Femur (tissue), 1 donor: ENCODE measurements at places on chromosomes 7 and 10.

GRCh38 chr7:128919241-128919640 lies 8.7 kb upstream of the KCP start:
- no peak for DNase-seq

GRCh38 chr7:117750612-117751563 lies 122.4 kb downstream of the CTTNBP2 start:
- DNase-seq, result no peak

- DNase-seq, result no peak
Observed at GRCh38 chr10:119268871-119269506, 61.6 kb downstream of the GRK5 start.

DNA sequence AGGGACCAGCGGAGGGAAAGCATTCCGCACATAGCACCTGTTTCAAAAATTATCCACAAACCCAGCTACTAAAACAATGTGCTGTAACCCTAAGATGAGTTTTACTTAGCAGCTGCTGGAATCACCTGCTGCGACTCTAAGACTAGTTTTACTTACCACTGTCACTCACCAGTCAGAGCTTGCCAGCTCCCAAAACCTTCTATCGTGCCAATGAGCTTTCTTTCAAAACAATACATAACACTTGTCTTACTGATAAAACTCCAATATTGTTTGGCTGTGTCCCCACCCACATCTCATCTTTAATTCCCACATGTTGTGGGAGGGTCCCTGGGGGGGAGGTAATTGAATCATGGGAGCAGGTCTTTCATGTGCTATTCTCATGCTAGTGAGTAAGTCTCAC lies 18.4 kb downstream of the ST8SIA6 start:
- no peak for DNase-seq

DNA sequence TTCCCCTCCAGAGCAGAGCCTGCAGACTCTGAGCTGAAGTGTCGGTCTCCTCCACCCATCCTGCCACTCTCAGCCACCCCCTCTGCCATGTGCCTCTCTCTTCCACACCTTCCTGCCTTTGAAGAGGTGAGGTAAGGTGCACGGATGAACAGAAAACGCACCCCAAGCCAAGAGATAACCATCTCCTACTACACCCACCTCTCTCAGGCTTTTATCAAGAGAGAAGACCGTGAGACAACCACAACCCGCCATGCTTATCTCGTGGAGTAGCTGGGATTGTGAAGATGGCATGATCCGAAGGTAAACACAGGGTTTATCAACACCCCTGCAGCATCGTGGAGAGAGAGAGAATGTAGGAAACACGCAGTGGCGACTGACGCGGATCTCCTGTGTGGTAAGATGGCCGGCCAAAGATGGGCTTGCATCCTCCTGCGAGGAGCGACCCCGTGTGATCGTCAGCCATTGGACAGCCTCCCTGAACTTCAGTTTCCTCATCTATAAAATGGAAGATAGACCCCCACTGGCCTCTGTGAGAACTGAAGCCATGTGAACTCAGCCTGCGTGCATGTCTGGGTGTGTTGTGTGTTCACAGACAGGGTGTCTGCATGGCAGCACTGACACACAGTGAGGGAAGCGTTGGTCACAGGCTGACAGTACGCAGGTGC lies 219.0 kb downstream of the DIP2C start:
- no peak for DNase-seq

GRCh38 chr7:95327356-95327755 lies 3.0 kb upstream of the PON1 start:
- DNase-seq, result no peak

DNA sequence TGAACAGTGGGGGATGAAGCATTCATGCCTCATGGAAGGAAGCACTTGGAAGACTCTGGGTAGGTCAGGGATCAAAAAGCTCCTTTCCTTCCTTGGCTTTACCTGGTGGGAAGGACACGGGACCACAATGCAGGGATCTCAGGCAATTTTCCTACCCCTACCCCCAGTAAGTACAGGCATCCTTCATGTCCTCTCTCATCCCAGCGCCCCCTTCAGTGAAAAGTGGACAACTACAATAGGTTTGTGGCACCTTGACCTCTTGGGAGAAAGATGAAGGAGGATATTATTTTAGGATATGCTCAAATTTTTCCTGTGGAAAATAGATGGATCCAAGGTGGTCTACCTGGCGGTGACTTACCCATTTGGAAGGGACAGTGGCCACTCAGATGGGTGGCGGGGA lies 16.5 kb downstream of the AFAP1L2 start:
- no peak for DNase-seq

GRCh38 chr7:105713488-105714465 lies 132.5 kb upstream of the EFCAB10 start:
- DNase-seq, result no peak

- no peak for DNase-seq
Observed at GRCh38 chr10:4296161-4296560, 511.2 kb upstream of the KLF6 start.

GRCh38 chr7:141045126-141045841 lies 28.6 kb upstream of the TMEM178B start:
- no peak for DNase-seq

- no peak for DNase-seq
Observed at GRCh38 chr10:4390219-4390618, 435.8 kb upstream of the AKR1E2 start.

DNA sequence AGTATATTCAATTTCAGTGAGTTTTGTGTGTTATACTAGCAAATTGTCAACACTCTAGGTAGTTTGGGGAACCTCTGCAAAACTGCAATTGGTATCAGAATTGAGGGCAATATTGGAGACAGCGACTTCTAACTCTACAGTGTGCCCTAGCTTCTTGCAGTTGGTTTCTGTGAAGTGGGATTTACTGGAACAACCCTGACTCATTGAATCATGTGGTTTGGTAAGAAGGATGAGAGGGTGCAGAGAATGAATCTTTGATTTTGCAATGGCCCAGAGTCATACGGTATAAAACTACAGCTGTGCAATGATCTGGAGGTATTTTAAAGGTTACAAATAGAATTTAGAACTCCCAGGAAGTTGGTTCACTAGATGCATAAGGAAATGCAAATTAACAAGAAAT lies 129.1 kb upstream of the PPP1R3A start:
- DNase-seq, result no peak

- DNase-seq, result no peak
Observed at GRCh38 chr10:6062101-6062771, at the start of gene IL2RA. TSS of gene IL2RA (minus strand) at chr10:6062367. CDS start at chr10:6062151, 216 bp downstream.

DNA sequence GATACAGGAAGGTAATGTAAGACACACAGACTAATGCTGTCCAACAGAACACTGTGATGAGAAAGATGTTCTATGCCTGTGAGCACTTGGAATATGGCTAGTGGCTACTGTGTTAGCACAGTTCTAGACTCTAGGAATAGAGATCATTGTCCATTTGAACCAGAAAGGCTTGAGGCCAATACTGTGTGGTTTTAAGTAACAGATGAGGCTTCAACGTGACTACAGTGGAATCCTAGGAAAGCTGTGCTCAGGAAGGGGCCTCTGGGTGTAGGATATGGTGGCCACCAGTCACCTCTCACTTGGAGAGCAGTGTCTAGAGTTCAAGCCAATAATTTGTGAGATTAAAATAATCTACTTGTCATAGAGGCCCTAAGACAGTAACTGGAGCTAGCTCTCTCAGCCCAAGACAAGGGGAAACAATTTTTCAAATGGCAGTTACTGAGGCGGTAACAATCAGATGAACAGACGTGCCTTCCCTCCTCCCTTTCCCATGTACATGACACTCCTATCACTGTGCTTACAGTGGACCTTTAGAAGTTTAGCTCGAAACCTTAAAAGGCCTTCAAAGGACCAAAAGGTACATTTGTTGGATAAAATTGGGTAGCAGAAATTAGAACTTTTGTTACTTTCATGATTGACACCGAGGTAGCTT lies 10.2 kb downstream of the ZDHHC16 start:
- no peak for DNase-seq

- no peak for DNase-seq
Observed at GRCh38 chr7:41020056-41020455, 682.8 kb downstream of the INHBA start.

DNA sequence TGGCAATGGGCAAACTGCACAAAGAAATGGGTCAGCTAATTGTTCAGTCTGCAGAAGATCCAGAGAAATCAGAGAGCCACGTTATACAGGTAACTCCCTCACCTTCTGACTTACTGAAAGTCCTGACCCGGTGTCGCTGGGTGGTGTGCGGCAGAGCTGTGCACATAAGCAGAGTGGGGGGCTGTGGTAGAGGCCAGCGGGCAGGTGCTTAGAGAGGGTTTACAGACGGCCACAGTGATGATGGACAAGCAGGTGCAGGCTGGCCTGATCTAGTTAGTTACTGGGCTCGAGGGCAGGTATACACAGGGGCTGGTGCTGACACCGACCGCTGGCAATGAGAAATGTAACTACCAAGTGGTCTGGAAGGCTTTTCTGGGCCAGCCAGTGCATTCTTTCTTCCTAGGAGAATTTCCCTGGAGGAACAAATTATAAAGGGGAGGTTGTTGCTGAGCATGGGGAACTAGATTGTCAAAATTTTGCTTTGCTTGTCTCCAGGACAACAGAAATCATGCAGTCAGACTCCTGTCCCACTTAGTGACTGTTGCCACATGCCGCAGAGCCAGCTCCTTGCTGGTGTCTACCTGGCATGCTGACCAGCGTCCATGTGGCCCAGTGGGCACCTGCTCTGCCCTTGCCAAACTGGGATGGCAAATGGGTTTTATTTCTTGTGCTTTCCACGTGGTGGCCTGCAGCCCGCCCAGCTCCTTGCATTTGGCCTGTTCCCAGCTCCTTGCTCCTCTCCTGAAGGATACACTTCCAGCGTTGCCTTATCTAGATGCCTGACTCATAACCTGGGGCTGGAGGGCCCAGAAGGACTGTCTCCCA lies 28.8 kb downstream of the DENND10 start:
- DNase-seq, result no peak

- DNase-seq, result peak; percentile 78
Observed at GRCh38 chr10:73744664-73744975, 448 bp downstream of the SEC24C start.

DNA sequence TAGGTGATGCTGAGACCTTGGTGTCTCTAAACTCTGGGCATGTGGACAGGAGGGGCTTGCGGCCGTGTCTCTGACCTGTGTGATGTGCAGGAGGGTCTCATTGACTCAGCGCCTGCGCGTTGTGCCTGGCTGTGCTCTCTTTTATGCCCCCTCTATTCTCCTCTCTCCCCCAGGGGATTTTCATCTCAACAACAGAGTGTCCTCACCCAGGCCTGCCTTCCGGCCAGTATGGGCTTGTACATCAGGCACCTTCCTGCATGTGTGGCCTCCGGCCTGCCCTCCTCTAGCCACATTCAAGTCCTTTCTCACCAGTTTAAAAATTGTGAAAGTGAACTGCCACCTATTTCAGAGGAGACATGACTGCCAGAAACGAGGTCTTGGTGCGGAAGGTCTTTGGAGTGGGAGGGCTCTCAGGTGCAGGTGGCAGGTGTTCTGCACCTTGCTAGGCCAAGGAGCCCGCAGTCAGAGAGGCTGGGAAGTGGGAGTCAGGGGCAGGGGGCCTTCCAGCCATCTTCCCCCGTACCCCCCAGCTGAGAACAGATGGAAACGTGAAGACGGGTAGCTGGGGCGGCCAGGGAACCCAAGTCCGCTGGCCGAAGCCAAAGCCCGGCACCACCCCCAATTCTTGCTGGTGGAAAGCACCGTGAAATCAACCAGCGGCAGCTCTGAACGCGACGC lies 531 bp upstream of the INTS15 start:
- no peak for DNase-seq

- no peak for DNase-seq
Observed at GRCh38 chr10:132667342-132668047, 118.5 kb downstream of the NKX6-2 start.

DNA sequence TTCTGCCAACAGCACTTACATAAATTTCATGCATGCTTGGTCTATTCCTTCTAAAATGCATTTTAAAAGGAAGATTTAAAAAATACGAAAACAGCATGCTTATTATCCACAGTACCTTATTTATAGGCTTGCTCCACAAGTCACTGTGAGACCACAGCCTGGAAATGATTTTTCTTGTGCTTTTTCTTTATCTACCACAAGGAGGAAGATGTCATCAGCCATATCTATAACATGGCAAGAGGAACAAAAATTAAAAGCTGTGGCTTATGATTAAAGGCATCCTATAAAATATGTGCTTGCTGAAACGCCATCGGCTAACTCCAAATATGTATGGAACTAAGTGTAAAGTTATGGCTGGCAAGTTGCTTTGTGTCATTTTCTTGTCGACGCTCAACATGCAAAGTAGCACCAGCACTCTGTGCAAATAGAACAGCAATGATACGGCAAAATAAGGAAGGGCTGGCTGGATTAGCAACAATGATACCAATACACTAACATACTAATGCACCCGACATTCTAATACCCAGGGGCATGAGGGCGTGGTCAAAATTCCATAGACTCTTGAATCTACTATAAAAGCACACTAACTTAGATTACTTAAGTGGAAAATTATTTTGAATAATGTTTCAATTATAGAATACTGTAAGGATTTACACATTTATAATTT lies 41.2 kb upstream of the AKR1E2 start:
- no peak for DNase-seq

GRCh38 chr10:89887406-89887805 lies 186.0 kb downstream of the KIF20B start:
- no peak for DNase-seq

- no peak for DNase-seq
Observed at GRCh38 chr10:13340068-13340467, 8.0 kb downstream of the SEPHS1 start.

GRCh38 chr7:937856-938484 lies 16.5 kb downstream of the ADAP1 start:
- DNase-seq, result no peak

GRCh38 chr7:95687759-95688343 lies 84.5 kb upstream of the DYNC1I1 start:
- no peak for DNase-seq

DNA sequence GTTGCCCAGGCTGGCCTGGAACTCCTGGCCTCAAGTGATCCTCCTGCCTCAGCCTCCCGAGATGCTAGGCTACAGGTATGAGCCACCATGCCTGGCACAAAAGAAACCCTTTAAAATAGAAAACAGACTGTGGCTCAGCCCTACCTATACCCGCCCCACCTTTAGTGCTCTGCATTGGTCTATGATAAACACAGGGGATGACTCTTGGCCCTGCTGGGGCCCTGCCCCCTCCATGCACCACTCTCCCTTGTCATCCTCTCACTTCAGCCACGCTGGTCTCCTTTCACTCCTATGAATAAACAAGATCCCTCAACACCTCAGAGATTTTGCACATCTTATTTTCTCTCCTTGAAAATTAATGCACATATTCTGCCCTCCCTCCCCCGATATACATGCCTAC lies 251.4 kb upstream of the KLF14 start:
- DNase-seq, result no peak

DNA sequence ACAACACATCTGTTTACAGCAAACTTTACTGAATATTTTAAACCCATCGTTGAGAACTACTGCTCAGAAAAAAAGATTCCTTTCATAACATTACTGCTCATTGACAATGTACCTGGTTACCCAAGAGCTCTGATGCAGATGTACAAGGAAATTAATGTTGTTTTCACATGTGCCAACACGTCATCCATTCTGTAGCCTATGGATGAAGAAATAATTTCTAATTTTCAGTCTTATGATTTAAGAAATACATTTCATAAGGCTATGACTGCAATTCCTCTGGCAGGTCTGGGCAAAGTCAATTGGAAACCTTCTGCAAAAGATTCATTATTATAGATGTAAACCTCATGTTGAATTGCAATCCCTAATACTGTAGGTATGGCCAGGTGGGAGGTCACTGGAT lies 16.7 kb upstream of the CNNM1 start:
- no peak for DNase-seq
